ENCODE measurements at places on chromosomes 11 and 22. TPM values are rescaled to one million over a fixed set of nuclear protein-coding genes. Genes with fewer than 3 reads are reported as not detected.

- peaks cover 20% of the 10 kb centered on the region for H3K36me3 ChIP-seq
- no peaks in the 10 kb centered on the region for H3K27me3 ChIP-seq
- H3K4me3 ChIP-seq, result no peak overlapping the region
- H3K27ac ChIP-seq, result no peak overlapping the region
Measured at GRCh38 chr11:34154059-34154875, 48.8 kb downstream of the NAT10 start.

The TAF6L gene
- total RNA-seq, result 12.0 TPM

DNA sequence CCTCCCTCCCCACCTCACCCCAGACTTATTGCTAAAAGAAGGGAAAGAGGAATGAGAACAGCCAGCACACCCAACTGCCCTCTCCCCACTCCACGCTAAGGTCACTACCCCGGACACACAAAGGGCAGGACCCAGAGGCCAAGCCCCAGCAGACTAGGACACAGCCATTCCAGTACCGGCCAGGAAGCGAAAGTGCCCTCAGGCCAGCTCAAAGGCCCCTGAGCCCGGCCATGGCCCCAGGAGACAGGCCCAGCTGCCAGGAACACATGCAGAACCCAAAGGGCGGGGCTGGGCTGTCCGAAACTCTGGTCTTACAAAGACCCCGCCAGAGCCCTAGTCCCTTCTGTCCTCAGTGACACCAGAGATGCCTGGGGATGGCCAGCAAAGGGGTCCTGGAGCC lies 5.5 kb downstream of the RCOR2 start:
- no peak for DNase-seq
- no peak overlapping the region for H3K4me3 ChIP-seq
- H3K4me1 ChIP-seq, result no peaks in the 10 kb centered on the region

GRCh38 chr11:26715133-26715532 lies 6.7 kb downstream of the SLC5A12 start:
- peak; percentile 19 for DNase-seq
- H3K27me3 ChIP-seq, result peaks cover 24% of the 10 kb centered on the region
- H3K4me3 ChIP-seq, result no peak overlapping the region
- H3K36me3 ChIP-seq, result no peaks in the 10 kb centered on the region

The SELENOM gene
- 44.9 TPM for total RNA-seq

GRCh38 chr22:27518531-27519340 lies 282.8 kb downstream of the MN1 start:
- H3K27ac ChIP-seq, result no peak overlapping the region
- H3K4me1 ChIP-seq, result peaks cover 5% of the 10 kb centered on the region
- no peaks in the 10 kb centered on the region for H3K36me3 ChIP-seq
- H3K4me3 ChIP-seq, result no peak overlapping the region

- peak; percentile 9 for DNase-seq
- peak overlapping the region; percentile 78 for H3K27ac ChIP-seq
- H3K27me3 ChIP-seq, result no peaks in the 10 kb centered on the region
- H3K36me3 ChIP-seq, result peaks cover 2% of the 10 kb centered on the region
- H3K4me3 ChIP-seq, result peak overlapping the region; percentile 73
- peaks cover 44% of the 10 kb centered on the region for H3K4me1 ChIP-seq
Measured at GRCh38 chr22:23179381-23180299, 669 bp upstream of the BCR start.

The NRXN2 gene
- total RNA-seq, result not detected

- H3K27ac ChIP-seq, result no peak overlapping the region
- H3K27me3 ChIP-seq, result no peaks in the 10 kb centered on the region
- no peak for DNase-seq
- H3K36me3 ChIP-seq, result peaks cover 12% of the 10 kb centered on the region
Measured at GRCh38 chr11:14262271-14262846, 96.6 kb downstream of the RRAS2 start.

DNA sequence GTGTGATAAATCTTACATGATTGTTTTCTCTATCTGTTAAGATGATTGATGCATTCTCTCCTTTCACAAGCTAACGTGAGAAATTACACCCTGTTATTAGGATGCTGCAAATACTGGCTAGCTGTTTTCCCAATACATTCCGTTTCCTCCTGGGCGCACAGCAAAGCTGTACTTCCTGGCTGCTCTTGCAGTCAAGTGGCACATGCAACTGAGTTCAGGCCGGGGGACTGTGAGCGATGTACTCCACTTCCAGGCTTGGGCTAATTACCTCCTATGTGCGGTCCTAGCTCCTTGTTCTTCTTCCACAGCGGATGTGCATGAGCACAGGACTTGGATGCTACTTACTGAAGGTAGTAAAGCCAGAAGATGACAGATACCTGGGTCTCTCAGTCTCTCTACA lies 234.9 kb upstream of the SESN3 start:
- no peaks in the 10 kb centered on the region for H3K36me3 ChIP-seq
- no peaks in the 10 kb centered on the region for H3K27me3 ChIP-seq
- no peak for DNase-seq
- no peak overlapping the region for H3K4me3 ChIP-seq
- H3K27ac ChIP-seq, result no peak overlapping the region
- no peaks in the 10 kb centered on the region for H3K4me1 ChIP-seq

- peaks cover 14% of the 10 kb centered on the region for H3K4me1 ChIP-seq
- no peaks in the 10 kb centered on the region for H3K27me3 ChIP-seq
- peak; percentile 87 for DNase-seq
- H3K36me3 ChIP-seq, result peaks cover 18% of the 10 kb centered on the region
Measured at GRCh38 chr11:560305-561147, at the start of the genes LMNTD2 and RASSF7. Gene LMNTD2 (minus strand): TSS chr11:560738. CDS start chr11:560716, 22 bp downstream. Gene RASSF7 (plus strand): TSS chr11:560970. CDS start chr11:561769, 799 bp downstream.

- H3K27ac ChIP-seq, result no peak overlapping the region
- peaks cover 10% of the 10 kb centered on the region for H3K4me1 ChIP-seq
- H3K27me3 ChIP-seq, result no peaks in the 10 kb centered on the region
- peak; percentile 67 for DNase-seq
Measured at GRCh38 chr11:86167499-86168164, 76.9 kb upstream of the EED start.

DNA sequence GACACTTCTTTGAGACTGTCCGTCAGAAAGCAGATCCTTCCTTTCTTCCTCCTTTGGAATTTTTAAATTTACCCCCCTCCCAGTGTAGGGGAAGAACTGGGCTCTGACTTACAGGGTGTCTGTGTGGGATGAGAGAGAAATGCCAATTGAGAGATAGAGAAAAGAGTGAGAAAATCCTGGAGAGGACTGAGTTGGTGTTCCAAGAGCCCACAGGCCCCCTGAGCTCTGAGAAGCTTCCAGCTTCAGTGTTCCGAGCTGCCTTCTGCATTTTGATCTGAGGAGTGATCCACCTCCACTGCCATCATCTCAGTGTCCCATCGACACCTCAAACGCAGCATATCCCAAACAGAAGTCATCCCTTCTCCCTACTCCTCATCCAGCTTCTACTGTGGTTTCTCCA lies 70.7 kb upstream of the GRK3 start:
- H3K4me1 ChIP-seq, result peaks cover 5% of the 10 kb centered on the region
- no peak overlapping the region for H3K27ac ChIP-seq
- no peak for DNase-seq
- peaks cover 31% of the 10 kb centered on the region for H3K27me3 ChIP-seq
- H3K36me3 ChIP-seq, result no peaks in the 10 kb centered on the region
- H3K4me3 ChIP-seq, result no peak overlapping the region

- H3K36me3 ChIP-seq, result no peaks in the 10 kb centered on the region
- peak overlapping the region; percentile 83 for H3K4me3 ChIP-seq
- no peaks in the 10 kb centered on the region for H3K4me1 ChIP-seq
- H3K27ac ChIP-seq, result no peak overlapping the region
- DNase-seq, result no peak
Measured at GRCh38 chr11:7514099-7514591, 346 bp downstream of the PPFIBP2 start.

DNA sequence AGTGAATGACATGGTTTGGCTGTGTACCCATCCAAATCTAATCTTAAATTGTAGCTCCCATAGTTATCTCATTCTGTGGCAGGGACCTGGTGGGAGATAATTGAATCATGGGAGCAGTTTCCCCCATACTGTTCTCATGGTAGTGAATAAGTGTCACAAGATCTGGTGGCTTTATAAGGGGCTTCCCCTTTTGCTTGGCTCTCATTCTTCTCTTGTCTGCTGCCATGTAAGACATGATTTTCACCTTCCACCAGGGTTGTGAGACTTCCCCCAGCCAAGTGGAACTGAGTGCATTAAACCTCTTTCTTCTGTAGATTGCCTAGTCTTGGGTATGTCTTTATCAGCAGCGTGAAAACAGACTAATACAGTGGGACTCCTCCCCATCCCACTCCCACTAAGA lies 11.1 kb downstream of the OR5A2 start:
- H3K4me1 ChIP-seq, result no peaks in the 10 kb centered on the region
- no peak overlapping the region for H3K27ac ChIP-seq
- peaks cover 30% of the 10 kb centered on the region for H3K27me3 ChIP-seq
- H3K36me3 ChIP-seq, result no peaks in the 10 kb centered on the region

The CECR2 gene
- total RNA-seq, result not detected

The ADM2 gene
- 35.4 TPM for total RNA-seq

DNA sequence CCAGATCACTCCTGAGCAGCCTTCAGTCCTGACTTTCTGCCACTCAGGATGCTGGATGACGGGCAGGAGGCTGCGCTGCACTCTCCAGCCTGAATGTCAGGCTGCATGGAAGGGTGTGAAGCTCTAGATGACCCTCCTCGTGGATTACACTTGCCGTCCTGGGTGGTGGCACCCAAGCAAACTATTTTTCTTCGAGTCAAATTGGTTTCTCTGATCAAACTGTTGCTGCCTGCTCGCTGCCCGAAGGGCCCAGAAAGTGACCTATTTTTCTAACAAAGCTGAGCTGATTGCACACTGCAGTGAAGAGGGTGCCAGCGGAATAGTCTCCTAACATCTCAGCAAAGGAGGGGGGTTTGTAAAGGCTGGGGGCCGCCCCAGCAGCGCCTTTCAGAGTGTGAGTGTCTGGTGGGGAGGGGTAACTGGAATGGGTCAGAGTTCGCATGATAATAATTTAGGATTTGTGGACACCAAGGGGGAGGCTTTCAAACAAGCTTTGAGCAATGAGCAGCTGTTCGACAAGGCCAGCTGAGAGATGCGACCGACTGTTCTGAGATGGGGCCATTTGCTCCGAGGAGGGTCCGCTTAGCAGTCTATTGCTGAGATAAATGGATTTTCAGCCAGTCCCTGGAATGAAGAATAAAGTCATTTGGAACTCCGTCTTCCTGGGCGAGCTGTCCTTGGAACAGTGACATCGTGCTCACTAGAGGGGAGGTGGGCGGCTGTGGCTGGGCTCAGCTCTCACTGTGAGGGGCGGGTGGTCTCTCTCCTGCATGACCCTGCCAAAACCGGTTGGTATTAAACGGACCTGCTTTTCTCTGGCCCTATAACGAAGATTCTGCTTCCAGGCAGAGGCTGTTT lies 537.6 kb downstream of the BRD1 start:
- no peak overlapping the region for H3K27ac ChIP-seq
- H3K4me1 ChIP-seq, result no peaks in the 10 kb centered on the region
- no peak for DNase-seq
- no peak overlapping the region for H3K4me3 ChIP-seq
- no peaks in the 10 kb centered on the region for H3K27me3 ChIP-seq
- no peaks in the 10 kb centered on the region for H3K36me3 ChIP-seq

The MS4A2 gene
- not detected for total RNA-seq

DNA sequence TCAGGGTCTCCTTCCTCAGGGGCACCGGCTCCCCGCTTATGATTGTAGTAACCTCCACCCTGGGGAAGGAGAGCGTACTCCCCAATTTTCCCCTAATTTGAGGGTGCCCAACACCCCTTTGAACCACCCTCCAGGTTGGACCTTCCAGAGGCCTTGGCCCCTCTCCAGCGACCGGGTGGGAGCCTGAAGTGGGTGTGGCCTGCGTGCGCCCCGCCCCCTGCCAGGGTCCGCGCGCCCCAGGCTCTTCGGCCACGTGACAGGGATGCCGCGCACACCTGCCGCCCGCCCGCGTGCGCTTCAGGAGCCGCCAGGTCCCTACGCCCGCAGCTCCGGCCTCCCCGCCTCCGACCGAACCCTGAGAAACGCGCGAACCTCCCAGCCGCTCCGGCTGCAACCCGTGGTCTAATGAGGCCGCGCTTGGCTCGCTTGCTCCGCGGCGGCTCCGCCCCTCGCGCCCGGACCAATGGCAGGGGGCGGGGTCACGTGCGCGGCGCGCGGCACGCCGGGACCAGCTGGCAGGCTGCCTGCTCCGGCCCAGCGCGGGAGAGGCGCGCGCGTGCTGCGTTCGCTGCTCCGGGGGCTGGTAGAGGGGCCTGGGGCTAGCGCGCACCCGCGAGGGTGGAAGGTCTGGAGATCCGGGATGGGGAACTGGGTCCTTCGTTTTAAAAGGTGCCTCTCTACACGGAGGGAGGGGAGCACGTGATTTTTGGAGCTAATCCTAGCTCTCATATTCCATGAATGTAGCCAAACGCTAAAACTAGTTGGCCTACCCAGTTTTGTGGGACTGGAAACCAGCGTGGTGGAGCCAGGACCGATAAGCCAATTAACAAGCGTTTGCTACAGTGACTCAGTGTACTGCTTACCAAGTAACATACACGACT lies at the start of gene FOXRED2:
Gene FOXRED2, minus strand, starts transcription at position 404 of the 881 bp plus-strand sequence. CDS start 618 bp downstream, outside the sequence.
- H3K36me3 ChIP-seq, result peaks cover 49% of the 10 kb centered on the region
- DNase-seq, result peak; percentile 81
- H3K27me3 ChIP-seq, result no peaks in the 10 kb centered on the region
- peak within 1 kb of the TSS; percentile 77 for H3K4me3 ChIP-seq
- H3K27ac ChIP-seq, result peak within 1 kb of the TSS; percentile 49

DNA sequence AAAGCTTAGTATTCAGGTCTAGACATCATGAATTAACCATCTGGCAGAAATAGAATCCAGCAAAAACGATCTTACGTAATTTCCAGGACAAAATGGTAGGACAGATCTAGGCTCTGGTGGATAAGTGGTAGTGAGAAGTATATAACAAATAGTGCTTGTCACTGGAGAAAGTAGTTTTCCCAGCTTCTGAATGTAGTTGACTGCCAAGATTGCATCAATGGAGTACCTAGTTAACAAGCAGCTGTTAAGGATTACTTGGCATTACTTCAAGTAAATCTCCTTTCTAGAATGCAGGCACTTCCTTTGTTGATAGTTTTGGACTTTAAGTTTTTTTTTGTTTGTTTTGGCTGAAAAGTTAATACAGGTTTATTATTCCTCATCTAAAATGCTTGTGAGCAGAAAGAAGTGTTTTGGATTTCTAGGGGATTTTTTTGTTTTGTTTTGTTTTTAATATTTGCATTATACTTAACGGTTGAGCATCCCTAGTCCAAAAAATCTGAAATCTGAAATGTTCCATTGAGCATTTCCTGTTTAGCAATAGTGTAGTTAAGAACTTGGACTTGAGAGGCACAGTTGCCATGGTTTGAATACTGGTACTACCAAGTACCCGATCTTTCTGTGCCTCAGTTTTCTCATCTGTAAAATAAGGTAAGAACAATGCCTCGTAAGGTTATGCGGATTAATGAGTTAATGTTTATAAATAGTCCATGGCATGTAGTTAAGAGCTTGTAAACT lies 20.3 kb downstream of the FAM118B start:
- no peaks in the 10 kb centered on the region for H3K27me3 ChIP-seq
- no peaks in the 10 kb centered on the region for H3K4me1 ChIP-seq
- no peak overlapping the region for H3K27ac ChIP-seq
- H3K36me3 ChIP-seq, result peaks cover 31% of the 10 kb centered on the region

- no peaks in the 10 kb centered on the region for H3K36me3 ChIP-seq
- no peaks in the 10 kb centered on the region for H3K4me1 ChIP-seq
- no peak overlapping the region for H3K4me3 ChIP-seq
- no peak overlapping the region for H3K27ac ChIP-seq
- H3K27me3 ChIP-seq, result no peaks in the 10 kb centered on the region
Measured at GRCh38 chr11:32833921-32834320, 4.2 kb downstream of the PRRG4 start.
